ENCODE measurements at places on chromosomes 13 and 19.

GRCh38 chr13:43569658-43570057 lies 217.1 kb downstream of the ENOX1 start:
- no peak for DNase-seq

GRCh38 chr13:105518086-105518485 lies 1017.4 kb downstream of the EFNB2 start:
- no peak for DNase-seq

- no peak for DNase-seq
Observed at GRCh38 chr13:100808330-100809128, 133.9 kb upstream of the TMTC4 start.

DNA sequence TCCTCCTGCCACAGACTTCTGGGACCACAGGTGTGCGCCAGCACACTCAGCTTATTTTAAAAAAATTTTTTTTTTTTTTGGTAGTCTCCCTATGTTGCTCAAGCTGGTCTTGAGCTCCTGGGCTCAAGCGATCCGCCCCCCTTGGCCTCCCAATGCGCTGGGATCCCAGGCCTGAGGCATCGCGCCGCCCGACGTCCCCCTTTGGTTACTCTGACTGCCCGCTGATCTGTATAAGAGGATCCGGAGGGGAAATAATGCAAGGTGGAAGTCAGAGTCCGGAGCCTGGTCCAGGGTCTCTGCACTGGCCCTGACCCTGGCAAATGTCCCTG lies 486 bp upstream of the ZNF805 start:
- no peak for DNase-seq

- DNase-seq: no peak
Observed at GRCh38 chr19:37947778-37948177, 40.8 kb downstream of the SIPA1L3 start.

GRCh38 chr13:84645196-84646012 lies 763.1 kb upstream of the SLITRK1 start:
- DNase-seq: no peak

All from stimulated activated CD8-positive, alpha-beta memory T cell treated with anti-CD3 and anti-CD28 coated beads, Interleukin-12 subunit alpha, Interleukin-12 subunit beta, amount 100 ng/mL, for 1 hour (primary cell).